ENCODE measurements at places on chromosomes 6 and 20. TPM values are rescaled to one million over a fixed set of nuclear protein-coding genes. Genes with fewer than 3 reads are reported as not detected.

MYT1 gene
- 0.18 TPM for total RNA-seq

SLC35F1 gene
- not detected for total RNA-seq

PRDM13 gene
- not detected for total RNA-seq

SLC32A1 gene
- total RNA-seq, result not detected

IYD gene
- total RNA-seq, result not detected

RFX6 gene
- total RNA-seq, result not detected

PPP1R3G gene
- 1.1 TPM for total RNA-seq

DNA sequence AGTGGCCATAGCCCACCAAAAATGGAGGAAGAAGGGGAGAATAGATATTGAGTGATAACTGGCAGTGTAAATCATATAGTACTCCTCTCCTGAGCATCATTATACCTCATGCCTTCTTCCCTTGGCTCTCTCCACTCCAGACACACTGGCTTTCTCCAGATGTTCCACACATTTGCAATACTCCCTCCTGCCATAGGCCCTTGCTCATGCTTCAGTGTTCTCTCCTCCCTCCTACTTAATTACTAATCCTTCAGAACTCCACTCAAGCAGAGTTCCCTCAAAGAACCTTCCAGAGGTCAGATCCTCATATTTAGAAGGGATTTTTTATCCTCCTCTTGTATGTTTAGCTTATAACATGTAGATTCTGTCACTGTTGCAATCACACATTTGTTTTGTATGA lies 279.5 kb upstream of the SUPT3H start:
- DNase-seq, result no peak

DNA sequence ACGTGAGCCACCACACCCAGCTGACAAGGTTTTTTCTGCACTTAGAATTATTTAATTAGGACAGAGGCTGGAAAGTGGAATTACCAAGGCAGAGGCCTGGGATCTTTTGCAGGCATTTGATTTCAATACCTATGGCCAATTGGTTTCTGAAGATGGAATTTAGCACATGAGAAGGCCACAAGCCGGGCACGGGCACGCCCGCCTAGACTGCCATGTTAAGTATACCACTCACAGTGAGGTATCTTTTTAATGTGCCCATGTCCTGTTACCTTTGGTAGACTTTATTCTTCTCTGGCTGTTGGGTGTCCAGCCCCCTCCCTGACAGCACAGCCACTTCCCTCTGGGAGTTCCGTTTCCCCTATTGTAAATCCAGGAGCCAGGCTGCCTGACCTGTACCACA lies 18.0 kb upstream of the TAF8 start:
- no peak for DNase-seq

- DNase-seq, result peak; percentile 54
Observed at GRCh38 chr20:330233-331149, 5.1 kb downstream of the SOX12 start.

DNA sequence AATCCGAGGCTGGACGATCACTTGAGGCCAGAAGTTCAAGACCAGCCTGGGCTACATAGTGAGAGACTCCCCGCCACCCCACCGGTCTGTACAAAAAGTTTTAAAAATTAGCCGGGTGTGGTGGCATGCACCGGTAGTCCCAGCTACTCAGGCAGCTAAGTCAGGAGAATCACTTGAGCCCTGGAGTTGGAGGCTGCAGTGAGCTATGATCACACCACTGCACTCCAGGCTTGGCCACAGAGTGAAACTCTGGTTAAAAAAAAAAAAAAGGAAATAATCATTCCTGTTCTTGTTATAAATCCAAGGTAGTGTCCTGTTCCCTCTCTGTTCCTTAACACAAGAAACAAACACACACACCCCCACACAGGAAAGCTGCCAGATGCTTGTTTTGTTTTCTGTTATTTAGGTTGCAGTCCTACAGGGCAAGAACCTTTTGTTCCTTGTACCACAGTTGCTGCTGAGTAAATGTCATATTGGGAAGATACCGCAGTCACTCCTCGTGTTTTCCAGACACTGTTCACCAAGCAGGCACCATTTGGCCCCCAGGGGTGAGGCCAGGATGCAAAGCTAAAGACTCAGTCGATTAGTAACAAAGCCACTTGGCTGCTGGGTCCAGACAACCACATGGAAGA lies 28.9 kb downstream of the ASIP start:
- DNase-seq, result no peak

- DNase-seq, result no peak
Observed at GRCh38 chr6:97591955-97592354, 308.9 kb upstream of the MMS22L start.

GRCh38 chr6:53301801-53302537 lies 46.8 kb downstream of the ELOVL5 start:
- DNase-seq, result no peak

- no peak for DNase-seq
Observed at GRCh38 chr6:133992992-133993680, 40.1 kb downstream of the TBPL1 start.

DNA sequence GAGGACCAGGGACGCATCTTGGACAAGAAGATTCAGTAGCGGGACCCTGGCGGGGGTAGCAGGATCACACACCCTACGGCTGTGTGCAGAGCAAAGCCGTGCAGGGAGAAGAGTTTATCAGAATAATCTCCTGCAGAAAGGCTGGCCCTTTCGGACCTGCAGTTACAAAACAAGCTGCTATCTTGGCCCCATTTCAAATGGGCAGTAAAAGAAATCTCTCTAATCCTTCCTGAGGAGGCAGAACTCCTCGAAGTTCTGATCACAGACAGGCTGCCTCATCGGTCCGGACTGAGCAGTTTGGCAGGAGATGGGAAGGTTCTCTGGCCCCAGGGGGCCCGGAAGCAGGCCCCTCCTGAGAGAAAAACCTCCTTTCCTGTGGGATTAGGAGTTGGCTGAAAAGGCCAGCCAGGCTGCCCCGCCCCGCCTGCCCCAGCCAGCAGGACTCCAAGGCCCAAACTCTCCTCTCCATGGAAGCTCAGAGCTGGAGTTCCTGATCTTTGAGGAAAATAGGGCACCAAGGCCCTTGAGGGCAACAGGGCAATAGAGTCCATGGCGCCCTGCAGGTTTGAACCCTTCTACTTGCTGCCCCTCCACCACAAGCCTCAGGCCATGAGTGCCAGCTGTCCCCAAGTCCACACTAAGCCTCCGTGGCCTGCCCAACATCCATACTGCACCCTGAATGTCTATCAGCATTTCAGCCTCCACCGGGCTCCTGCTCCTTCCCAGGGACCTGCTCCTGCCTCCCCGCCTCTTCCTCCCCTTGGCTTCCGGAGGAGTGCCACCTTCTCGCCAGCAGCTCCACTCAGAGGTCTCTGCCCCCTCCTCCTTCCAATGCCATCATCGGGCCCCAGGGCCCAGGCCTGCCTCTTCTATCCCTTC lies 141.3 kb downstream of the PREX1 start:
- peak; percentile 34 for DNase-seq

GRCh38 chr6:149157126-149157525 lies 160.4 kb upstream of the TAB2 start:
- DNase-seq, result no peak

DNA sequence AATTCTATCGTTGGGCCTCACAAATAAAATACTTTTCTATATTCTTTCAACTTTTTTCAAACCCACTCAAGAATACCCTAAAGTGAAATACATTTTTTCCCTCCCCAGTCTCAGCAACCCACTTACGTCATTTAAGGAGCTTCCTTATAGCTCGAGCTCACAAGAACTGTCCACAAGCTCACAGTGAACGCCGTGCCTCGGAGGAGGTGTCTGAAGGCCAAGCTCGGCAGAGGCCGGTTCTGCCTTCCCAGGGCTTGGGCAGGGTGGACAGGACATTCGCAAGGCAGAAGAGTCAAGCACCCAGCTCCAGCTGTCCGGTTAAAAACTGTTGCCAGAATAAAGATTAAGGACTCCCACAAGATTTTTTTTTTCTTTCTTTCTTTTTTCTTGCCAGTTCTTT lies 802.3 kb downstream of the QKI start:
- no peak for DNase-seq

- no peak for DNase-seq
Observed at GRCh38 chr20:21710341-21710740, 4.9 kb downstream of the PAX1 start.

DNA sequence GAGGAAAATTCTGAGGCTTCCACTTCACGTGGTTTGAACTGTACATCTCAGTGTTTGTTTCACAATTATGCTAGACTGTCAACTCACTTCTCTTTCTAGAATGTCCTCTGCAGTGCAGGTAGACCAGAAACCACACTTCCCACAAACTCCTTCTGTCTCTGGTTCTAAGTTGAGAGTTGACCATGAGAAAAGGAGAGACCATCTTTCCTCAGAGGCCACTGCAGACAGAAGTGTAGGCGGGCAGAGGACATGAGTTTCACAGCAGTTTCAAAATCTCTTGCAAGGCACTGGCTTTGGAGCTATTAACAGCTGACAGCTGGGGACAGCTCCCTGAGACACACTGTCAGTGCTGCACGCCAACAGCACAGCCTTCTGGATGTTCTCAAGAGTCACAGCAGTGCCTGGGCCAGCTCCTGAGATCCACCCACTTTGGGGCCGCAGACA lies 55.4 kb upstream of the MOXD1 start:
- DNase-seq, result no peak

GRCh38 chr6:15299430-15300131 lies 53.7 kb downstream of the JARID2 start:
- no peak for DNase-seq

DNA sequence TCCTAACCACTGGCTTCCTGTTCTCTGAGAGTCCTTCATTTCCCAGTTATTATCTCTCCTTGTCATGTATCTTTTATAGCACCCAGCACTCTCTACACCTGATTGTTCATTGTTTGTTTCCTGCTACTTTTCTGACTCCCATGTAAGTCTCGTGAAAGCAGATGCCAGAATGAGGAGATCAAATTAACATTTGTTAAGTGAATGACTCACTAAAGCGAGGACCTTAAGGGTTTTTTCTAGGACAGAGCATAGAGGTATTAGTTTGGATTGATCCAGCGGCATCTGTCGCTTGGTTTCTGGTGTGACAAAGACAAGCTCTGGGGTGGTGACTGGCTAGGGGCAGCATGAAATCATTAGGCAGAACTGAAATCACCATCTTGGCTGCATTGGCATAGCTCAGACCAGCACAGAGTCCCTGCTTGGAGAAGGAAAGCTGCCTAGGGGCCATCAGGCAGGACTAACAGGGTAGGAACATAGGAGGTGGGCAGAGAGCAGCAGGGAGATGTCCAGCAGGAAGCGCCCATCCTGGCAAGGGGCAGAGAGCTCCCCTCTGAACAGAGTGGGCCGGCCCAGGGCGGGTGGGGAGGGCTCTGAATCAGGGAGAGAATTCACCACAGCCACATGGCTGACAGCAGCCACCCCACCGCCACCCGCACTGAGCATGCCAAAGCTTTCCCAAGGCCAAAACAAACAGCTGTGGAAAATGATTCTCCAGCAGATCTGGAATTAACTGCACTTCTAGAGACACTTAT lies 97.1 kb upstream of the CEP85L start:
- DNase-seq, result peak; percentile 42

DNA sequence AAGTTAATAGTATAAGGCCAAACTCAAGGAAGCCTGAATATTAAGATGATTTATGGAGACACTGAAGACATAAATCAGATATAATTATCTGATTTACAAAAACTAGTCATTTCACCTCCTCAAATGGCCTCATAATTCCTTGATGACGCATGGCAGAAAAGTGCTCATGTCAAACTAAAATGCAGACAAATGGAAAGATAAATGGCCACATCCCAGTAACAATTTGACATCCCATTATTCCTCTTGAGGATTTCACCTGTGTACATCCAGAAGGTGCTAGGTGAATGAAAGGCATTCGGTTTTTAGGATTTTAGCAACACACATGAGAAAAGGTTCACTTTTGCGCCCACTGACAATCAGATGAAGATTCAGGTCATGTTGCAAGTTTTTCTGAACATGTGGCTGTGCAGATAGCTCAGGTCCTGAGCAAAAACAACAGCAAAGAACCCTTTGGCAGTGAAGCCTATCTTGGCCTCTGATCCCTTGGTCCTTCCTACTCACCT lies 24.2 kb downstream of the SGK1 start:
- no peak for DNase-seq

DNA sequence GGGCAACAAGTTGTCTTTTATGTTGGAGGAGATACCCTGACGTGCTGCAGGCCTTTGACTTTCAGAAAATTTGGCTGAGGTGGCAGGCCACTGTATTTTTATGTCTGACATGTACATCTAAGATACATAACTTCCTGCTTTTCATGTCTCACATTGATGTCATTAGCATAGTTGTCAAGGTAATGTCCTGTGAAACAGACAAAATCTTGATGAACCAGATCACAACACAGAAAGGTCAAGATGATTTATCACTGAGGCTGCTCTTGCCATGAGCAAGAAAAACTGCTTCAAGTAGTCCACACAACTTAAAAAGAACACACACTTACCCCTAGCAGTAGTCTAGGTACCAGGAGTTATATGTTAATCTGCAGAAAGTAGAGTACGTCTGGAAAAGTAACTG lies 50.2 kb upstream of the GNRH2 start:
- DNase-seq, result no peak

Data from PC-9 (cell line).